ENCODE measurements at places on chromosomes 11 and 22.
A peak's percentile ranks its signal among the peaks of the same experiment; 100 is the strongest.

DNA sequence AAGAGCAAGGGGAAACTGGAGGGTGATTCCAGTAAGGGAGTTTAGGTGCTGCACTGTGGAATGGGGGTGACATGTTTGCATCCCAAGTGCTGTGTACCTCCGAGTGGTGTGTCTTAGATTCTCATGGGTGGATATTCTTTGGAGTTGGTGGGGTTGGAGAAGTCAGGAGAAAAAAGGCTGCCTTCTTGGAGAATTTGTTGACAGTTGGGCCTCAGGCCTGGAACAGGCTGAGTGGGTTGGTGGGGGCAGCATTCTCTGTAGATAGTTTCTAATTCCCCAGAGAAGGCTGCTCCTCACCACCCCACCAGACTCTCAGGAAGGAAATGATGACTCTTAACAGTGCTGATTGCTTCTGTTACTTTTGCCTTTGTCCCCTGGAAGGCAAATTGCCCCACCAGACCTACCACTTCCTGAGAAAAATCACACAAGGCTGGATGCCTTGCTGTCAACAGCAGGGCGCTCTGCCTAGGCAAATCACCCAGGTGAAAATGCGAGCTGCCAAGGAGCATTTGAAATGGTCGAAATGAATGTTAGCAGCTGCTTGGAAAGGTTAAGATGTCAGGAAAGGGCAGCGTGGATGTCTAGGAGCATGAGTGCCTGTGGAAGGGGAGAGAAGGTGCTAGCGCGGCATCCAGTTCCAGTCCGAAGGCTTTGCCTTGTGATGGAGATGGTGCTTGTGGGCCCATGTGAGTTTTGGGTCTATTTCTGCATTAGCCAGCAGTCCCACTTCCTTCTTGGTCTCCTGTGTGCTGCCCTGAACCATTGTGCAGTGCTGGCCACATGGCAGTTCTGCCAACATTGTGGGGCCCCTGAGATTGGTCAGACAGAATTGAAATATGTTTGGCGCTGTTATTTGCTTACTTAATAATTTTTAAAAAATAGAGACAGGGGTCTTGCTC is 29.7 kb upstream of the SORL1-AS1 start:
- DNase-seq: no peak

DNA sequence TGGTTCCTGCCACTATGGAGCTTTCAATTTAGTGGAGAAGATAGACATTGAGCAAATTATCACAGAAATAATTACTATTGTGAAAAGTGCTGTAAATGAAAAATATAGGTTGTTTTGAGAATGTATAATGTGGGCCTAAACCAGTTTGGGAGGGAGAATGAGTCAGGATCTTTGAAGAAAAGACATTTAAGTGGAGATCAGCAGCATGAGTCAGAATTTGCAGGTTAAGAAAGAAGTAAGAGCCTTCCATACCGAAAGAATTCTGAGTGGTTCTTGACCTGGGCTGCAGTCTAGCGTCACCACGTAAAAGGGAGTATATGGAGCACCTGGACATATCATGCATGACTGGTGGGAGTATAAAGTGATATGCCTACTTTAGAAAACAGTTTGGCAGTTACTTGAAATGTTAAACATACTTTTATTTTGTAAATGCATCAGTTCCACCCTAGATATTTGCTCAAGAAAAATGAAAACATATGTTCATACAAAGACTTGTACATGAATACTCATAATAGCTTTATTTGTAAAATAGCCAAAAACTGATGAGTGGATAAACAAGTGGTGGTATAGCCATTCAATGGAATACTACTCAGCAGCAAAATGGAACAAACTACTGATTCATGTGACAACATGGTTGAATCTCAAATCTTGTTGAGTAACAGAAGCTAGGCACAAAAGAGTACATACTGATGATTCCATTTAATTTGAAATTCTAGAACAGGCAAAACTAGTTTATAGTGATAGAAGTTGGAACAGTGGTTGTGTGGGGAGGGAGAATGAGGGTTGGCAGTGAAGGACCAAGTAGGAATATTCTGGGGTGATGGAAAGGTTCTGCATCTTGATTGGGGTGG is 99.2 kb downstream of the STIM1 start:
- DNase-seq: no peak

DNA sequence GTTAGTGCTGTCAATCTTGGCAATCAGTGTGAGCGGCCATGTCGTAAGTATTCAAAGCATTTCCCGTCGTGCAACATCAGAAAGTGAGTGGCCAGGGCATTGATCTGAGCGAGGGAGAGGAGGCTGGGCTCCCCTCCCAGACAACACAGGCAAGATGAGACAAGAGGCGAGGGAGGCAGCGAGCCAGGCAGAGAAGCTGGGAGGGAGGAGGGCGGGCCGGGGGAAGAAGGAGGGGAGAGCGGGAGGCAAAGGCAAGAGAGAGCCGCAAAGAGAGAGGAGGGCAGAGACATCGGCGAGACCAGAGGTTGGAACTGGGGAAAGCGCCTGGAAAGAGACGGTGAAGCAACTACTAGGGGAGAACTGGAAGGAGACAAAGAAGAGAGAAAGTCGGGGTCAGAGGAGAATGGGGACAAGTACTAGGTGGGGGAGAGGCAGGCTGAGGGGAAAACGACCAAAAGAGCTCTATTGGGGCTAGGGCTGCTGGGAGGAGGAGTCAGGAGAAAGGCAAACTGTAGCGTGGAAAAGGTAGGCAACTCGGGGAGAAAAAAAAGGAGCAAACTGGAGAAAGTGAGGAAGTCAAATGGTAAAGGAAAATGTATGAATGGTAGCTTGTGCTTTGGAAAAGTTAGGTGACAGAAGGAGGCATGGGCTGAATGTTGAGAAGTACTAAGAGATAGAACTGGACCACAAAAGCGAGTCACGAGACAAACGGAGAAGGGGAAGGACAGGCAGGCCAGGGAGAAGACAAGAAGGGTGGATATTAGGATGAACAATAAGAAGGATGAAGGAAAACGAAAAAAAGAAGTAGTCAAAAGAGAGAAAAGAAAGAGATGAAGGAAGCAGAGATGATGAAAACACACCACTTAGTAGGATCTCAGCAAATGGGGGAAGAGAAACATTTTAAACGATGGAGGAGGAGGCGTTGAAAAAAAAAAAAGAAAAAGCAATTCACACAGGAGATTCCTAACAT is 130.5 kb upstream of the C11orf58 start:
- peak; percentile 26 for DNase-seq

DNA sequence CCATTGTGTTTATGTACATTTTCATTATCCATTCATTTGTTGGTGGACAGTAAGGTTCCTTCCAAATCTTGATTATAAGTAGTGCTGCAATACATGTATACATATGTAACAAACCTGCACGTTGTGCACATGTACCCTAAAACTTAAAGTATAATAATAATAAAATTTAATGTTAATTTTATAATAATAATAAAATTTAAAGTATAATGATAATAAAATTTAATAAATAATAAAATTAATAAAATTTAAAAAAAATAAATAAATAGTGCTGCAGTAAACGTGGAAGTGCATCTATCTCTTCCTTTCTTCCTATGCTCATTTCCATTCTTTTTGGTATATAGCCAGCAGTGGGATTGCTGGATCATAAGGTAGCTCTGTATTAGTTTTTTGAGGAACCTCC is 54.7 kb downstream of the CUL5 start:
- DNase-seq: no peak

GRCh38 chr22:35892192-35892591 is 136.4 kb downstream of the RBFOX2 start:
- DNase-seq: no peak

Measured in NCI-H1048 (cell line).